ENCODE measurements at places on chromosomes 3 and 15.

DNA sequence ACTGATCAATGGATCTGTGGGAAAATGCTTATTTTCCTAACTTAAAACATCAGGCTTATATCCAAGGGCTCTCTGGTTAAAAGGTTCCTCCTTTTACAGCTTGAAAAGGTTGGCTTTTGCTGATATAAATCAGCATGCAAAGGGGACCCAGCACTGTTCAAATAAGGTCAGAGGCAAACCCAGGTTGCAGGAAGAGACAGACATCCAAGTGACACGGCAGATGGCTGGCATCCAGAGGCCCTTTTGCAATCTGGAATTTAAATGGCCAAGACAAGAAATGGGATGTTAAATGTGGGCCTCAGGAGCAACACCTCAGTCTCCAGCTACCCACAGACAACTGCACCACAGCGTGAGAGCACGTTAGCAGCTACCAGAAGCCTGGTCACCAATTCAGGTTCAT lies 6.3 kb downstream of the SH3BP5 start:
- DNase-seq = peak; percentile 65

GRCh38 chr3:62246094-62246493 lies 127.3 kb downstream of the FEZF2 start:
- DNase-seq = no peak

GRCh38 chr3:183074881-183075280 lies 24.4 kb downstream of the MCCC1 start:
- DNase-seq = no peak

DNA sequence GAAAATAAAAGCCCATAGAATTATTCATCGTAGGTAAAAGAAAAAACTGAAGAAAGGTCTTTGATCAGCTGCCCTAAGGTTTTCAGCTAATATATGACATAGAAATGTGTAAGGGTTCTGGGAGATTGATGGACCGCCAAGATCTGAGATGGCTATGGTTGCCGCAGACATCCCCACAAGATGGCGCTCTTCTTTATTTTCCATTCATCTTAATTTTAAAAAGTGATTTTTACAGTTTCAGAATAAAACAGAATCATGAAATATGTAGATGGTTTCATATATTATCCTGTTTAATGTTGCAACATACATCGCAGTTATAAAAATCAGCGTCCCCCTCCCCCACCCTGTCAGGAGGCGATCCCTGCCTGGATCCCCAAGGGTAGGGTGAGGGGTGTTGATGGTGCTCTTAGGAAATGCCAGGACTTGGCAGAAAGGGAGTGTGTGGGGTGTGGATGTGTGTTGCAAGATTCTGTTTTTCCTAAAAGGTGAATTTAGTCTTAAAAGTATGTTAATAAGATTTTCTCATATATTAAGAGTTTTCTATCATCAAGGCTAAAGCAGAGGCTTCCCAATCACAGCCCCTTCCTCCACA lies 68.8 kb downstream of the ANXA2 start:
- DNase-seq = no peak

DNA sequence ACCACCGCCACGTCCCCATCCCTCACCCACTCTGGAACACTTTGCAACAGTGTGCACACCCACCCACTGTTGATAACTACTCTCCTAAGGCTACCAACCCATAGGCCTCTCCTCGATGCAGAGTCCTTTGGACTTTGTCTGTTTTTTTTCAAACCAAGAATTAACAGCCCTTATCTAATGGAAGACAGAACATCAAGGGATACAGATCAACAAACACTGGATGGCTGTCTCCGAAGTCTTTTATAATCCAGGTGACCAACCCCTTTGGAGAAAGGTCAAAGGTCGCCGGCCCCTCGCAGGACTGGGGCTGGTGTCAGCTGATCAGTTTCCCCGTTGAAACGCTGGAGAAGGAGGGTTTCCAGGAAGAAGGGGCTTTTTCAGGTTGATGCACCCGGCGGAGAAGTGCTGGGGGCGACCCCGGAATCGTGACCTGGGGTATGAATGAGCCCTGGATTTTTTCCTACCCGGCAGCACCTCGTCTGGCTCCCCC lies 532 bp downstream of the B4GALT4 start:
- DNase-seq = peak; percentile 49

- DNase-seq = no peak
These were observed 71.3 kb downstream of the MESD start for GRCh38 chr15:80918196-80918783.

- DNase-seq = no peak
These were observed 619.2 kb downstream of the DIPK2A start for GRCh38 chr3:144590854-144591253.

DNA sequence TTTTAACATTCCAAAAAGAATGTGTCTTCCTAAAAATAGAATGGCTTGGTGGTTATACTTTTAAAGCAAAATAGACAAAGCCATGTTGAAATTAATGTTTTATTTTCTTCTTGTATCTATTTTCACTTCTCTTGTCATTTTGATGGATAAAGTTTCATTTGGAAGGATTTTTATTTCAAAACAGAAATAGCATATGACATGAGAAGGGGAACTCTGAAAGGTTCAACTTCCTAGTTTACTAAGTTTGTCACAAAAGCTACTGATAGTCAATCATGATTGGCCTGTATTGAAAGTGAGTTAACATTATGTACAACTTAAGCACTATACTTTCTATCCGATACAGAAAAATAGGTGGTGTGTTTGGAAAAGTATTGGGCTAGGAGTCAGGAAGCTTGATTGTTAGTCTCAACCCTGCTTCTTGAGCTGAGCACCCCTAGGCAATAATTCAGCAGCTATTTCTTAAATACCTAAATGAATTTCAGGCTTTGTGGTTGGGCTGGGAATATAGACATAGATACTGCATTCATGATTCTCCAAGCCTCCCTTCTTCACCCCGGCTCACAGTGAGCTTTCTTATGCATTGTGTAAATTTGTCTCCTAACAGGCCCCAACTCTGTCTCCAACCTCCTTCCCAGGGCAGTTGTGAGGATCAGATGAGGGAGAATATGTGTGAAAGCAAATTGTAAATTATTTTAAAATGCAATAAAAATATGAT lies 46.9 kb upstream of the CSPG4 start:
- no peak for DNase-seq

DNA sequence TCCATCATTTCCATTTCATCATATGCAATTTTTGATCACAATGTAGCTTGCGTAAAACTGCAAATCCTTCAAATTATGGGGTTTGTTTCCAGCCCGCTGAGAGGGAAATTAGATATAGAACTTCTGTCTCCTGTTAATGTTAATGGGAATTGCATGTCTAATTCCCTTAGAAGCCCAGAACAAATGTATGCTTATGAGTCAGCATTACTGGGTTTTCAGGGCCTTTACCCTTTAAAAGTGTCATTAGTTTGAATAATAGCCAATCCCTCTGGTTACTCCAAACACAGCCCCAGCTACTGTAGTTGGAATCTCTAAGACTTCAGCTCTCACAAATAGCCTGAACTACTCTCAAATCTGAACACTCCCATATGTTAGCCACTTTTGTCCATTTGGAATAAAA lies 439.4 kb downstream of the C3orf38 start:
- no peak for DNase-seq

DNA sequence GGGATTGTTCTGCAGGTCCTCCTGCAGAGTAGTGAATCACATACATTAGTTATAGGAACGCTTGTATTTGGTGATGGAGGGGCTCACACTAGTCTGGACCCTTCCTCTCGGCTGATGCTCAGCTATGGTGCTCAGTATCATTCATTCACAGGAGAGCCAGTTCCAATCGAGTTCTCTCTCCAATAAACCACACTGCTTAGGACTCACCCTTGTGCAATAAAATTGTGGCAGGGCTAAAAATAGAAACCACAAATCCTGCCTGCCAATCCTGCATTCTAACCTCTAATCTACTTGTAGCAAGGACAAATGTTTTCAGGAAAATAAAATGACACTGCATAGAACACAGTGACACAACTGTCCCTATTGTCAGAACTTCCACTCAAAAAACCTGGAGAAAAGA lies 138.4 kb upstream of the TBL1XR1 start:
- DNase-seq = peak; percentile 58

DNA sequence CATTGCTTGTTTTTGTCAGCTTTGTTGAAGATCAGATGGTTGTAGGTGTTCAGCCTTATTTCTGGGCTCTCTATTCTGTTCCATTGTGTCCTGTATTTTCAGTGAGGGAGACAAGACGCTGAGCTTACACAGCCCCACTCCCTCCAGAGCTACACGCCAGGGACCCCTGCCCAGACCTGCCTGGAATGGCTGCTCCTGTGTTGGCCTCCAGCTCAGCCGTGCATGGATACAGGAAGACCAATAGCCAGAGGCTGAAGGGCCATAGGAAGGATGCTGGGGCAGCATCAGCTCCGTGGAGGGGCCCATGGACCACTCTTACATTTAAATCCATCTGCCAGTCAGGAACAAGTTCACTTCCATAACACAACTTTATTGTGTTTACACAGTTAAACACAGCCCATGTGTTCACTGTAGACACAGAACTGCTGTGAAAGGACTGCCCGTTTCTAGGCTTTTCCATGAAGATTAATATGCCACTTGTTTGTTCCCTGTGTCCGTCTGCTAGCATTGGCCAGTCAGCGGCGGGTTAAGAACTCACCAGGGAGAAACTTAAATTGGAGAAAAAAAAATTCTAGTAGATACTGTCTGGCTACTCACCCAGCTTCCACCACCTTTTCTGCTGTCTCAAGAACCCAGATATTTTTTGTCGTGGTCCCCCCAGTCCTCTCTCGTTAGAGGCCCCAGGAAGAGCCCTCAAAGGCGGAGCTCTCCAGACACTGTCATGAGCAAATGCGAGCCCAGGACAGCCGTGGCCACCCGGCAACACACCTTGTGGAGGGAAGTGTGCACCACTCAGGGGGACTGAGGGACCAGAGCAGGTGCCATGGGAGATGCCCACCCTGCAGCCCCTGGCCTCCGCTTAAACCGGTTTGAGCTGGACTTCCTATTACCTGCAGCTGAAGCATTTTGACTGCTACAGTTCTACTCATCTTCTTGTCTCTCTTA lies 142.3 kb upstream of the MEF2A start:
- DNase-seq = no peak

GRCh38 chr3:12593473-12593872 lies 36.6 kb downstream of the MKRN2 start:
- no peak for DNase-seq

DNA sequence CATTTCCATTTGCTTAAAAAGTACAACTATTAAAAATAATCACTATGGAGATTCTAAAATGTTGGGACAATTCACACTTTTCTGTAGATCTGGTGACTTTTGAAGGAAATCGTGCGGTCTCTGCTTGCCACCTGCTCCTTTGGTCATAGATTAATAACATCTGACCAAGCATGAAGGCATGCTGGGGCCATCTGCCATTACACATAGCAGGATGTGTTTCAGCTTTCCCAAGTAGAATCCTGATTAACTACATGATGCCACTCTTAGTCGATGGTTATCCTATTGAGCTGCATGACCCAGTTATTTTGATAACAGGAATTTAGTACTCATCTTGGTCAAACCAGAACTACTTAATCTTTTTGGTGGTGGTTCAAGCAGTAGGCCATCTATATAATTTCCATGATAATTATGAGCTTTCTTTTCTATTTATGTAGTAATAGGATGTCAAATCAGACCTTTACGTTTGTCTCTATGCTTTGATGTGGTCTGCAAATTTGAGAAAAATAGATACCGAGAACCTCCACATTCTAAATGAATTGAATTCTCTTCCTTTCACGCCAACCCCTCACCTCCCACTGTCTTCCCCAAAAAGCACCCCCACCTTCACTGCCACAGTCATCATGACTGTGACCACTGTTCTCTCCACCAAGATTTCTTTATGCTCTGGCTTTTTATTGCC lies 158.1 kb downstream of the DIPK2A start:
- no peak for DNase-seq

DNA sequence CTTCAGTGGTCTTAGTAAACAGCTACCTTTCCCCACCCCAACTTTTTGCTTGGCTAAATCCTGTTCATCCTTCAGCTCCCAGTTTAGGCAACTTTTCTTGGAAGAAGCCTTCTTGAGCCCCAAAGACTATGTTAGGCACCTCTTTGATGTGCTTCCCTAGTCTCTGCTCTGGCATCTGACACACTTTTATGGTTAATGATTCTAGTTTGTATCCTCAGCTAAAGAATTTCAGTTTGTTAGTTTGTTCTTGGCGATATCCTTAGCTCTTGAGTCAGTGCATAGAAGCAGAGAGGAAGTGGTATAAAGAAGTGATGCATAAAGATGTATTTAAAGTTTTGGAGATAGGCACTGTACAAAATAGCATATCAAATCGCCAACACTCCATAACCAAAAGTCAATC lies 168.4 kb downstream of the WDR72 start:
- DNase-seq = no peak

DNA sequence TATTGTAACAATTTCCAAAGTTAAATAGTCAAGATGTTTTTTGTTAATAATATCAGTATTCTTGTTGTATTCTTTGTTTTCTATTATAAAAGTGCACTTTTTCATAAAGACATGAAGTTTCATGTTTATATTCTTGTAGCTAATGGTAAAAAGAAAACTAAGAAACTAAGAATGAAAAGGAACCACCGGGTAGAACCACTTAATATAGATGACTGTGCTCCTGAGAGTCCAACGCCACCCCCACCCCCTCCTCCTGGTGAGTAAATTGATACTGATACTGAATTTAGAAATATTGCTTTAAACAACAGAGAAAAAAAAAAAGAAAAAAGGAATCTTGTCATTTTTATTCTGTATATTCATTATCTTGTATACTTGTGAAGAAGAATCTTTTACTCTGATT lies 13.4 kb downstream of the DHFR2 start:
- DNase-seq = no peak

- DNase-seq = no peak
These were observed 80.0 kb upstream of the CACNA2D3 start for GRCh38 chr3:54042259-54042823.

DNA sequence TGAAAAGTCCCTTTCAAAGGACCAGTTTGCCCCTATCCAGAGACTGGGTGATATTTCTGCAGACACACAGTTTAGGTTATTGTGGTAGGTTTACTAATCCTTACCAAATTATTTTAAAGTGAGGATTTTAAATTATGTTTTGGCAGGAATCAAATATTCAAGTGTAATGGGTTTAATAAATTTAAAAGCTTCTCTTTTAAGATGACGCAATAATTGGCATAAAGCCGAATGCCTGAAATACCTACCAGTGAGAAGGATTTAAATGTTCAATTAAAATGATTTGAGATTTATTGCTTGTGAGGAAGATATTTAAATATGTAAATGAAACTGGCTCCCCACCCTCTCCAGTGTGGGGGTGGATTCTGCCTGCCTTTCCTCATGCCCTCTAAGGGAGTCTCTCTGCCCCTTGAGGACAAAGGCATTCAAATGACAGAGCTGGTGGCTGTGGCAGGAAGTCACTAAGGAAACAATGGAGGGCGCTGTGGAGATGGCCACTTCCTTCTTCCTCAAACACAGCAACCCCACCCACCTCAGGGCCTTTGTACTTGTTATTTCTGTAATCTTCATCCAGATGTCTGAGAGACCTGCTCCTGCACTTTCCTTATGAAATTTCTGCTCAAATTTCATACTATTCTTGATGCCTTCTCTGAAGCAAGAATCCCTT lies 131.7 kb downstream of the TNIK start:
- DNase-seq = peak; percentile 17

DNA sequence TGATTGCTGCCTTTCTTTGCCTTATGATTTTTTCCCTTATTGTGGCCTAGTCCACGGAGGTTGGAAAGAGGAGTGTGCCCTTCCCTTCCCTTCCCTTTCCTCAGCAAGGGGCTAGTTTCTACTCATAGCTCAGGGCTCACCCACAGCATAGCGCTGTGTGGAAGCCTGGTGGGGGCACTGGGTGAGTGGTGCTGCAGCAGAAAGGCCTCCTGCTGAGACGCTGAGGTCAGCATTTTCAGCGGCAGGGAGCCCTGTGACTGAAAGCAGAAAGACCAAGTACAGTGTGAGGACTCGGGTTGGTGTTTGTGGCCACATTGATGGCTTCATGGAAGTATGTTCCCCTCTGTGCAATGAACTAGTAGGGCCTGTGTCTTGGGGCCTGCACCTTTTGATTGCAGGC lies 21.9 kb downstream of the CACNA1D start:
- no peak for DNase-seq

GRCh38 chr3:130661140-130661891 lies 85.3 kb downstream of the PIK3R4 start:
- peak; percentile 28 for DNase-seq

Data from adrenal gland (tissue), 19 donors.